ENCODE measurements at places on chromosomes 1 and 21.

DNA sequence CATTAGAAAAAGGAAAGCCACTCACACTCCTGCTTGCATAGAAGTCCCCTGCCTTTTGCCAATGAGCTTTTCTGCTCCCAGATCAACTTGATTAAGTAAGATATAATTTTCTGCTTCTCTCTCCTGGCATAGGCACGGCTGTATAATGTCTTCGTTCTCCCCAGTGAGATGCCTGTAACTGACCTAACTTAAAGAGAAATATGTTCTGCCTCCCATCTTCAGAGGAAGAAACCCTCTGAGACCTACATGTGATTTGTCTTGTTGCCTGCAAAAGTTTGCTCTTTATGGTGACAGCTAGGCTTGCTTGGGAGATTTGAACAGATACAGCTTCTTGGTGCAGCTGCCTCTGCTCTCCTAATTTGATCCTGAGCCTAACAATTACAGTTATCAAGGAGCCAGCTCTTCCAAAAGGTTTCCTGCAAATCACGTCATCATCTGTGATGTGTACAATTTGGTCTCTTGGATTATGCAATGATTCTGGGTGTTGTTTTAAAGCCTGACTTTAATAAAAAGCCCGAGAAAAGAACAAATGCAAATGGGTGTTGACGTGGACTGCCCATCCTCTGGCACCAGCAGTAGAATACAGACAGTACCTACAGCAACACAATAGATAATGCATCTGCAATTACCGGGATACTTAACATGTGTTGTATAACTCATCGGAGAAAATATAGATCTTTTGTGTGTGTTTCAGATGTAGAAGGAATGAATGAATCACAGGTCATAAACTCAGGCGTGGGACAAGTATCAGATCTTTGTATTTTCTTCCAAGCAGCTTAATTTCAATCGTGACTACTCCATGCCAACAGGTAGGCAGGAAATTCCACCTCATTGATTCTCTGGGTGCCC, 76.2 kb upstream of the KAZN start:
- no peak for DNase-seq

DNA sequence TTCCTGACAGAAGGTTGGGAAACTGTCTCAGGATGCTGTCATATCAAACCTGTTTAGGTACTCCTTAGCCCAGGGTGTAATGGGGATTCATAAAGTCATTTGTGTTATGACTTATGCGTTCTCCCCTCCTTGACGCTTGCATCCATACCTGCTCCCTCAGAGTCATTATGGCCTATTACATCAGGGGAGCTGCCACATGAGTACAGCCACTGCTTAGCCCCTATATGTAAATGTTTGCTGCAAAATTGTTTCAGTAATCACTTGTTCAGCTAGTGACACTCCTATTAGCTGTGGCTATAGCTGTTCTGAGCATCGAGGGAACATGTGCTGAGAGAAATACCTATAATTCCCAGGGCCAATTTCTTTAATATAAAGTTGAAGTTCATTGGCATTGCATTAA, 10.5 kb downstream of the NTNG1 start:
- DNase-seq = no peak

- DNase-seq = peak; percentile 78
Observed at GRCh38 chr21:38733972-38734546, 71.7 kb upstream of the ETS2 start.

DNA sequence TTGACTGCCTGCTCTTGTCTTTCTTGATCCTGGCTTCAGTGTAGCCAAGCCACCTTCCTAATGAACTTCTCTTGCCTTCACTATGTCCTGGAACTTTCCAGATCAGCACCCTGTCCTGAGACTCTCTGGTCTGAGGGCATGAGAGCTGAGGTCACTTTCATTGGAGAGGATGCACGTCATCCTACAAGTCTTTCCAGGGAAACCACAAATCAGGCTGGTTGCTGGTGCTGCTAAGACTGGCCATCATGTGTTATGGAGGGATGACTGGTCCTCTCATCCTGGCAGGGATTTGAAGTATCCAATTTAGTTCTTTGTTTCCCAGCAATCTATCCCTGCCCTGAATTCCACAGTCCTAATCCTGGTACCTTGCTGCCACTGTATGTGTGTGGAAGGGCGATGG, 228.6 kb downstream of the GPATCH2 start:
- DNase-seq = no peak

GRCh38 chr1:108079440-108080025, 114.6 kb upstream of the VAV3 start:
- peak; percentile 28 for DNase-seq

- no peak for DNase-seq
Observed at GRCh38 chr1:225736437-225737098, 41.1 kb upstream of the SRP9 start.

- no peak for DNase-seq
Observed at GRCh38 chr1:229561141-229561540, 2.6 kb upstream of the ABCB10 start.

- no peak for DNase-seq
Observed at GRCh38 chr1:208461680-208462079, 217.5 kb upstream of the PLXNA2 start.

GRCh38 chr1:6005276-6005917, 13.2 kb upstream of the NPHP4 start:
- no peak for DNase-seq

DNA sequence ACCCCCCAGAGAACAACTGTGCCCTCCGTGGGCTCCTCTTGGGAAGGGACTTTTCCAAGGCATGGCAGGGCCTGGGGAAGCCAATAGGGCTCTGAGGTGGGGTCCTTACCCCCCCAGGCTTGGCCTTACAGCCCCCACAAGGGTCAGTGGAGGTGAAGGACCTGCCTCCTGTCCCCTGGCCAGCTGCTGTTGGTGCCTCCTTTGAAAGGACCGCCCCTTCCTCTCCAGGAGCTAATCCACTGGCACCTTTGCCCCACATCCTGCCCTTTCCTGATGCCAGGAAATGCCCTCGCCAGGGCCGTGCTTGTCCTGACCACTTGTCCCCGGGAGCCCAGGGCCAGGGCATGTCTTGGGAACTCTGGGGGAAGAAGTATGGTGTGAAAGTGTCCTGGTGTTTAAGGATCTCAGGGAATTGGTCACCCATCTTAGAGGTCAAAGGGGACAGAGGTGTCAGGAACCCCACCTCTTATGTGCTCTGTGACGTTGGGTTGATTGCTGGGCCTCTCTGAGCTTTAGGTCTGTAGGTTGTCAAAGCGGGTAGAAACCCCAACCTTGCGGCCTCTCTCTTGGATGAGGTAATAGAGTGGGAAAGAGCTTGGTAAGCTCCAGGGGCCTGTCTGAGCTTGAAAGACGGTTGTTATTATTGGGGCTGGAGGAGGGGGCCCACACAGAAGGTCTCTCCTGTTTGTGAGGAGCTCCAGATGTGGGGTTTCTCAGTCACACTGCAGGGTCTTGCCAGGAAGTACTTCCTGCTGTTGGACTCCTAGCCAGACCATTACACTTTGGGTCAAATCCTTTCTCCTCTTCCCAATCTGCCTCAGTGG, 2.8 kb downstream of the KCNQ4 start:
- no peak for DNase-seq

DNA sequence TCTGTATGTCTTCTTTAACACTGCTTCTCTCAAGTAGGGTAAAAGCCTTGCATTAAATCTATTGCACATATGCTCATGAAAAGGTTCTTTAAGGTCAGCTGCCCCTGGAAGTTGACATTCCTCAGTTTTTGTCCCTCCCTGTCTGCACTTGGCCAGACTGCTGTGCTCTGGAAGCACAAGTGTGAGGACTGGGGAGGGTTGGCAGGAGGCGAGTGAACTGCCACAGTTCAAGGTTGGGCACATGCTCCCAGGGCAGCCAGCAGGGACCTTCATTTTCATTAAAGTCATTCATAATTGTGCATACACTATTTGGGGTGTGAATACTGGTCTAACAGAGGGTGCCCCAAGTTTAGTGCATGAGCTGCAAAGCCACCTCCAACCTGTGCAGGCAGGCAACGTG, 10.9 kb upstream of the THEM5 start:
- DNase-seq = no peak

DNA sequence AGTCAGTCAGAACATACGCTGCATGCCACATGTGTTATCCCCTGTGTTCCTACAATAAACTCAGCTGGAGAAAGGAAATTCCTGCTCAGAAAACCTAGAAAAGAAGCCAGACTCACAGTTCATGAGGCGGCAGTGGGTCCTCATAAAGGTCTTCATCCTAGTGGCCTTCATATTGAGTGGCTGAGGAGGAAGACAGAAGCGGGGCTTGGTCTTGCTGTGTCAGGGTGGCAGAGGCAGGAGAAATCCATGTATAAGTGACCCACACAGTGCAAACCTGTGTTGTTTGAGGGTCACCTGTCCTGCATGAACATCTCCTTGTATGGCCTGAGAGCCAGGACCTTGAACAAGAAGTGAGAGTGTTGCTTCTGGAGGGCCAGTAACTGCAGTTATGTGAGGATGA, 4.0 kb upstream of the WNT3A start:
- DNase-seq = no peak

GRCh38 chr21:37670883-37671282, 245.4 kb downstream of the KCNJ6 start:
- no peak for DNase-seq

- DNase-seq = no peak
Observed at GRCh38 chr1:76482272-76482671, 385.0 kb upstream of the ST6GALNAC5 start.

DNA sequence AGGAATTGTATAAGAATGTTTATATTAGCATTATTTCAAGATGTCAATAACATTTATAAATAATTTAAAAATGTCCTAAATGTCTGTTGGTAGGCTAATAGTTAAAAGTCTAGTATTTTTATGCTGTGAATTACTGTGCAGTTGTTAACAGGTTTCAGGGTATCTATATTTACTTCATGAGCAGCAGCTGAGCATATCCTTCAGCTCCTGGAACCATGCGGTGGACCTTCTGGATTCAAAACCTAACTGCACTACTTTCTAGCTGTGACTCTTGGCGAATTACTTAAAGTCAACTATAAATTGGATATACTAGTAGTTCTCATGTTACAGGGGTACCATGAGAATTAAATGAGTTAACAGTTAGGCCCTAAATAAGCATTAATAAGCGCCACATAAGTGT, 3.7 kb downstream of the CEP350 start:
- DNase-seq = no peak

DNA sequence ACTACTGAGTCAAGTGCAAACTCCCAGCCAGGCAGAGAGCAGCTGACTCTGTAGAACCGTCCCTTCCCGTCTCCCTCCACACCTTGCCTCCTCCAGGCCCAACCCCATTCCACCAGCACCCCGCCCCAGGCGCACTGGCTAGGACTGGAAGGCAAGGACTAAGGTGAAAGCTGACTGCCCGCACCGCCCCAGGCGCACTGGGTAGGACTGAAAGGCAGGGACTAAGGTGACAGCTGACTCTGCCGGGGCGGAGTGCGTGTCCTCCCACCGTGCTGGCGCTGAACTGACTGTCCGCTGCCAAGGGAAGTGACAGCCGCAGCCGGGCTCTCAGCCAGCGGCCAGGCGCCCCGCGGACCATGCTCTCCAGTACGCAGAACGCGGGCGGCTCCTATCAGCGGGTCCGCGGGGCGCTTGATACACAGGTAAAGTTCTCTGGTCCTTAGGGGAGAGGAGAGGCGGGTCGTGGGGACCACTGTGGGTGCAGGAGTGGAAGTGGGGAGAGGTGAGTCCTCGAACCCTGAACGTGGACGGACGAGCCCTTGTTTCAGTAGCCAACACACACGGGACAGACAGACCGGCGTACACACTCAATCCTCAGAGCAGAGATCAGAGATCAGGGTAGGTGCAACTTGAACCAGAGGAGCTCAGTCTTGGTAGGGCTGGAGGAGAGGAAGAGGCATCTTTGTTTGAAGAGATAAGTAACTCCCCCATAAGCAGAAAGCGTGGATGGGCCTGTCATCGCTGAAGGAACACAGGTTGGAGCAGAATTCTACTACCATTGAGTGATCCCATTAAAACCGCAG, 58.0 kb downstream of the RBM11 start:
- DNase-seq = no peak

- DNase-seq = no peak
Observed at GRCh38 chr1:8090241-8090702, 64.2 kb upstream of the ERRFI1 start.

- no peak for DNase-seq
Observed at GRCh38 chr1:68168545-68169171, 63.7 kb downstream of the WLS start.

DNA sequence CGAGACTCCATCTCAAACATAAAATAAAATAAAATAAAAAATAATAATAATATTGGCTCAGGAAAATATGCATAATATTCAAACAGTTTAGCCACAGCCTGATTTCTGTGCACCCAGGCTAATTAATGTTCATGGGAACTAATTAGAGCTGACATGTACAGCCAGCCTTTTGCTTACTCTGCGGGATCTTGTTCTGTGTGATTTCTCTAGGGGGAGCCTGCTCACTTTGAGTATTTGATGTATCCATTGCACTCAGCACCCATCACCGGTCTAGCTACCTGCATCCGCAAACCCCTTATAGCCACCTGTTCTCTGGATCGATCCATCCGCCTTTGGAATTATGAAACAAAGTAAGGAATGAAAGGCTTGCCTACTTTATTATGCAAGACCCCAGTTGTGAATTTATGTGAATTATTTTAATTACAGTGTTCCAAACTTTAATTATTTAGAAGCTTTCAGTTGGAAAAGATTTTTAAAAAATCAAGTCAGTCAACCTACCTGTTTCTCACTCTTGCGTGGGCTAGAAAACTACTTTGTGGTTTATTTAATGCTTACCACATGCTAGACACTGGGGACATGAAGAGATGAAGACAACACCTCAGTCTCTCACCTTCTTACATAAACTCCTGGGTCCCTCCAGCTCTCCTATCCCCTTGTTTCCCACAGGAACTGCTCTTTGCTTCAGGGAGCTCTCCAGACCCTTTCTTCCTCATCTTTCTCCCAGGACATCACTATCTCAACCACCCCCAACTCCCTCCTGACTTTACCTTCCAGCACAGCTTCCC, 25.4 kb downstream of the CFAP57 start:
- DNase-seq = no peak

DNA sequence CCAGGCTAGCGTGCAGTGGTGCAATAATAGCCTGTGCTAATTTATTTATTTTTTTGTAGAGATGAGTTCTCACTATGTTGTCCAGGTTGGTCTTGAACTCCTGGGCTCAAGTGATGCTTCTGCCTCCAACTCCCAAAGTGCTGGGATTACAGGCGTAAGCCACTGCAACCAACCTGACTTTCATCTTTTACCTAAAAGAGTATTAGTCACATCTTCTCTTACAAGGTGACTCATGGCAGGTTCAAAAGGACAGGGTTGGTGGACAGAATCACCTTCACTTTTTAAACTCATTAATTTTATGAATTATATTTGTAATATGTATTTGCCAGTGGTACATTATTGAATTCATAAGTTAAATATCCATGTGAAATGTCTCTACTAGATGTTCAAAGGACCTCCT, 18.1 kb downstream of the JAM2 start:
- no peak for DNase-seq

- no peak for DNase-seq
Observed at GRCh38 chr1:161719325-161719611, 2.1 kb upstream of the FCRLB start.

- no peak for DNase-seq
Observed at GRCh38 chr1:220915117-220915440, 35.8 kb downstream of the HLX start.

DNA sequence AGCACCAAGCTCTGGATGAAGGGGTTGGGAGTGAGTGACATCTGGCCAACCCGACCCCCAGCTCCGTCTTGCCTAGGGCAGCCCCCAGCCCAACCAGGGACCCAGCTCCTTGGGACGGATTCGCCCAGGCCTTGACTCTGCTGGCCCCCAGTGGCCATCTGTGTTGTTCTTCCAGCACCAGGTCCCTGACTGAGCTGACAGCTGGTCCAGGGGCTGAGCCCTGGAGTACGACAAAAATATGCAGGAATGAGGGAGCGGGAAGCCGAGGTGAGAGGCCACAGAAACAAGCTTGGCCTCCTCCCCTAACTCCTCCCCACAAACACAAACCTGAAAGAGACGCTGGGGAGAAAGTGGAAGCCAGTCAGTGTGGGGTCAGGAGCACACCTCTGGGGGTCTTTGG, 55.0 kb upstream of the PAX7 start:
- DNase-seq = no peak

Measured in stimulated activated CD4-positive, alpha-beta T cell treated with anti-CD3 and anti-CD28 coated beads, Interleukin-4, amount 100 ng/mL, for 24 hours (primary cell).